Stimulated activated CD4-positive, alpha-beta T cell treated with anti-CD3 and anti-CD28 coated beads, Interleukin-1b, Interleukin-23, amount 100 ng/mL, for 4 hours (primary cell): ENCODE measurements at places on chromosomes 11 and 22.

- no peak for DNase-seq
Observed at GRCh38 chr11:59172345-59173079, 580 bp downstream of the DTX4 start.

DNA sequence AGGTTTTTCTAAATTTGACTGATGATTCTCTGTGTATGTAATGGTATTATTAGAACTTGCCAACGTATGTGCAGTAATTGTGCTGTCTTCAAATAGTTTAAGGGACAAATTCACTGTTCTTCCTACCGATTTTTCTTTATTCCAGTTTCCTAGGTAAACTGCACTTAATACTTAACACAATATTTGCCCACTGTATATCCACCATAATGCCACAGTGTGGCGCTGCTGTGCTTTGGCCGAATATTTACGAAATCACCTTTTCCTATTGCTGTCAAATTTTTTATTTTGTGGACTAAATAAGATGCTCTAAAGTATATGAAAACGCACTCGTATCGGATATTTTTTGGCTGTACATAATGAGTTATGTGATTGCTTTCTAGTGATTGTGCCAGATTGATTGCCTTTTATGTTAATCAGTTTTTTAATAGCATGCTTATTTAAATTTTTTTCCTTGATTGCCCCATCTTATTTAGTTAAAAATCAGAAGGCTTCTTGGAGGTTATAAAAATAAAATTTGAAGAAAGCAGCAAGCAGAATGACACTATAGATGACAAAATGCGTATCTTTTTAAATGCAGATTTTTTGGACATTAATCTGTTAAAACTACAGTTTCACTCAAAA lies 10.5 kb downstream of the AASDHPPT start:
- peak; percentile 19 for DNase-seq

GRCh38 chr11:76666830-76667229 lies 3.7 kb downstream of the LRRC32 start:
- DNase-seq: no peak

DNA sequence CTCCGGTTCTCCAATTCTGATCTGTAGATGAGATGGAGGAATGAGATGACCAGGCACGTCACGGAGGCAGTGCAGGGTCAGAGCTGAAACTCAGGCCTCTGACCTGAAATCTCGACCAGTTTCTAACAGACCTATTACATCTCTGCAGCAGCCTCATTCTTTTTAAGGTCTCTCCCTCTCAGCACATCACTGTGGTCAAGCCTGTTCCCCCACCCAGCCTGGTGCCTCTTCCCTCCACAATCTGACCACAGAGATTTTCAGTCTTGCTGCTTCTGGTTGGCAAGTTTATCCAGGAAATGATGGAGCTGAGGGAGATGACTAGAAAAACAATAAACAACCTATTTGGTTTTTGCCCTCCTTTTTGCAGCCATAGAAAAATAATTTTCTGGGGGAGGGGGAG lies 9.5 kb downstream of the GRAMD1B start:
- DNase-seq: no peak

DNA sequence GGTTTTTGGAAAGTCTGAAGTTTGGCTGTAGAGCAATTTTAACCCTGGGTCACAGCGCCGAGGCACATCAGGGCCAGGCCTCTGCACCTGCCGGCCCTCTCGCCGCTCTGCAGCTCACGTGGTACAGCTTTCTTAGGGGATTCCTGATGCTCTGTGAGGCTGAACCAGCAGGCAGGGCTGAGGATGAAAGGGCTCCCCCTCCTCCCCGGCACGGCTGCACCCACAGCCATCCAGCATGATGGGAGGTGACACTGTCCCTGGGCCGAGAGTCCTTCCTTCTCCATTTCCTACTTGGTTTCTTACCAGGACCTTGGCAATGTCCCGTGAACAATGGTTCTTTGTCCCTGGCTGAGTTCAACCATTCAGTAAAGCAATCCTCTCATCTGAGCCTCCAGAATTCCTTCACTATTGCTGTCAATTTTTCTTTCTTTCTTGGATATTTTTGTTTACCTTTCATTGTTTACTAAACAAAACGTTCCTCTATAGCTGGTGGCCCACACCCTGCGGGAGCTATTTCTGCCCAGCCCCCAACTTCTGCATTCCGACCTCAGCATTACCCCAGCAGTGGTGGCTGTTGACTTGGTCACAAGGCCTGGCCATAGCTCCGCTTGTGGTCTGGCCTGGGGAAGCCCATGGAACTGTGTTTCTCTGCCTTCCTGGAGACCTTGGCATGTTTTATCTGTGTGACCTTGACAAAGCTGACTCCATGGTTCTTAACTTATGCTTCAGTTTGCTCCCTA lies 172.8 kb upstream of the B3GAT1 start:
- DNase-seq: no peak

DNA sequence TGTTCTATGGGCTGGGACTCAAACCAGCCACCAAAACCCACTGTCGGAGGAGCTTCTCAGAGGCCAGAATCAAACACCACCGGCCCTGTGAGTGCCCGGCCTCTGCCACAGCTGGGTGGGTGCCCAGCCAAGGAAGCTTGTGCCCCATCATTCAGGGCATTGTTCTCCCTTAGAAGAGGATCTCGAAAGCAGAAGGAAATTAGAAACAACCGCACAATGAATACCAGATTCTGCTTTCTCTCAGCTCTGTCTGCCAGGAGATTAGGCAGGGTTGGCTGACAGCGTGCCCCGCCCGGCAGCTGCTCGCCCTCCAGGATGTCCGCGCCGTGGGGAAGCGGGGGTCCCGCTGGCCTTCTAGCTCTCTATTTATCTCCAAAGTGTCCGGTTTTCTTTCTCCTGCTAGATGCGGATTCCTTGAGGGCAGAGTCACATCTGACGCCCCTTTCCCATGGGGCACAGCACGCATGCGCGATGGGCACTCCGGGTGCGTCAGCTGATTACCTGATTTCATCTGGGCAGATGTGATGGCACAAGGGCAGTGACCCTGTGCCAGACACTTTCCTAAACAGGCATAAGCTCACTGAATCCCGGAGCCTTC lies 25.5 kb downstream of the SCGB1A1 start:
- peak; percentile 16 for DNase-seq

DNA sequence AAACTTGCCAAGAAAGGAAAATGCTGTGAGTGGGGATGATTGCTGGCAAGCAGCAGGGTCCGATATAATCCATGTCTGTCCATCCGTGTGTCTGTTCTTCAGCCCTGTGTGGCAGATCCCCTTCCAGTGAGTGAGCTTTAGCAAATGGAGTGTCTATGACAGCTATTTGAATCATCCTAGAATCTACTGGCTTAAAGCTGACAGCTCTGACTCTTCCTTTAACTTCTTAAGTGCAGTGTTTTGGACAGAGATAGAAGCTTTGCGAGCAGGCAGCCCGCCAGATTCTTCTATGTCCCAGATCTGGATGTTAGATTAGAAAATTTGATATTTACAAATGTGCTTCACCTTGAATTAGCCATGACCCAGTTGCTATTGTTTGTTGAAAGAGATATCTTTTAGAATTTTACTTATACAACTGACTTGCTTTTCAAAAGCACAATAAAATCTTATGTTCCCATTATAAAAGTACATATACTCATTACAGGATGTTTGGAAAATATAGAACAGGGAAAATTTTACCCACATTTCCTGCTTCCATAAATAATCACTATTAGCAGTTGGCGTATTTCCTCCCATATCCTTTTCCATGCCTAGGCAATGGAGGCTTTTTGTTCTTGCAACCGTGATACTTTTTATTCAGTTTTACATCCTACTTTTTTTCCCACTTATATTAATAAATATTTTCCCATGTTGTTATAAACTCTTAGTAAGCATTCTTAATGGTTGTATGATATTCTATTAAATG lies 124.5 kb downstream of the COMMD9 start:
- DNase-seq: no peak

- DNase-seq: no peak
Observed at GRCh38 chr22:49862496-49862776, 8.8 kb downstream of the ZBED4 start.

DNA sequence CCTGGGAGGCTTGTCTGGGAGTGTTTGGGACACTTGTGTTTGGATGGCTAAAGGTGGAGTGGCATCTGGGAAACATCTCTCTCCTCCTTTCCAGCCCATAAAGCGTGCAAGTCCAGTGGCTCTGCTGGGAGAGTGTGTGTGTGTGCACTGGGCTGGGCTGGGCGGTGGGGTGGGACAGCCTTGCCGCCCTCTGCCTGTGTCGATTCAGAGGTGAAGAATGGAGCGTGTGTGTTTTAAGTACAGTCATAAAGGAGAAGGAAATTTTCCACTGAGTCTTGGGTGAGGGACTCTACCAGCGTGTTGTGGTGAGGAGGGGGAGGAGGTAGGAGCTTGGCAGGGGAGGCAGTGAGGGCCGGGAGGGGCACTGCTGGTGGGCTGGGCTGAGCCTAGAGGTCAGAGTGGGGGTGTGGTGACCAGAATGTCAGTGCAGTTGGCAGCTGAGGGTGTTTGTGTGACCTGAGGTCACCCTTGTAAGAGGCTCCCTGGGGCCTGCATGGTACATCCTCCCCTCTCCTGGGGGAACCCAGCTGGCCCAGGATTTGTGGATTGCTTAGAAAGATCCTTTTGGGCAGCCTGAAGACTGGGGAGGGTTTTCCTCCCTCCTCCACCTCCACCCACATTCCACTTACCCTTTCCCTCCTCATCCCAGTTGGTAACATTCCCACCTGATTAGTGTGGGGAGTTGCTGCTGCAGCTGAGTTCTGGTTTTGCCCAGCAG lies 1.7 kb downstream of the TIMP3 start:
- no peak for DNase-seq

GRCh38 chr11:11985954-11986949 lies 22.2 kb downstream of the DKK3 start:
- DNase-seq: no peak

- no peak for DNase-seq
Observed at GRCh38 chr11:67617243-67617953, 10.7 kb downstream of the NDUFV1 start.

DNA sequence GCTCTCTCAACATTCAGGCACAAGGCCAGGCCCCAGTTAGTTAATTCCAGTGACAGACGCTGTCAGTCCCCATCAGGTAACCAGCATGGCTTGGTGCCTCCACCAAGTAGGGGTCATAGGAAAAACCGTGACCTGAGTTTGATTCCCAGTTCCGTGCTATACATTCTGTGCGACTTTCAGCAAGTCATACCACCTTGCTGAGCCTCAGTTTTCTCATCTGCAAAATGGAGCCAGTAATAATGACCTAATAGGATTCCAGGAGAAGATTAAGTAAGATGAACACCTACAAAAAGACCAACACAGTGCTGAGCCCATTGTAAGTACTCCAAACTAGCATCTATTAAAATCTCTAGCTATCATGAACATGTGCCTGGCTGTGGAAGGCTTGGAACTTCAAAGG lies 24.8 kb upstream of the LRRC55 start:
- DNase-seq: no peak

- DNase-seq: no peak
Observed at GRCh38 chr11:134066943-134067885, 1.7 kb upstream of the JAM3 start.

- no peak for DNase-seq
Observed at GRCh38 chr11:65863889-65864705, 3.9 kb downstream of the MUS81 start.

GRCh38 chr11:33086017-33086416 lies 46.6 kb downstream of the TCP11L1 start:
- DNase-seq: no peak

DNA sequence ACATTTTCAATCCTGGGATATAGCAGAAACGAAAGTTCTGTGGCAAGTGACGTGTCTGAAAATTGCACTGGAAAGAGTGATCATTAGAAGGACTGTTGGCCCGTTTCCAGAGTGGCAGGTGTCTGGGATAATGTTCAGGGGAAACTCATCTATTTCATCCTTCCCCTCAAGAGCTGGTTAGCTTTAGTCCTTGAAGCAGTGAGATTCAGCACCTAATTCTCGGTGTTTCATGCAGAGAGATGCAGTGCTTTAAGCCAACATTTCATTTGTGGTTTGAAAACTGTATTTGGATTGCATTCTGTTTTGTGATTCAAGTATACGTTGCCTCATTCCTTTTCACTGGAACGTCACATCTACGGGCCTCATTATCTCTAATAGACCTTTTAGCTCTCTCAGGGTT lies 205.0 kb upstream of the RAG2 start:
- DNase-seq: no peak

DNA sequence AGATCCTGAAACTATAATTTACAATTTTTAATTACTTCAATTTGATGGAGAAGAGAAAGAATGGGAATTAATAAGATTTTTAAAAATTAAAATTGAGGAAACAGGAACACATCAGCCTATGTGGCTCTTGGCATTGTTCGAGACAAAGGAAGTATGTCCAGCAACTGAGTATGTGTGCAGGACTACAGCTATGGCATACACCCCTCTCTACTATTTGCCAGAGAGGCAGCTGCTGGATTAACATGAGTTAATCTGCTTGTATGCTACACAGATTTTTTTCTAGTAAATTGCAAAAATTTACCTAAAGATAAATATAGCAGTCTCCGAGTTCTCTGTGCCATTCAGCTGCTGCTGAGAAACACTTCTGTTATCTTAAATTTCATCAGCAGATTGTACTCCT lies 70.6 kb downstream of the PHF21A start:
- no peak for DNase-seq

DNA sequence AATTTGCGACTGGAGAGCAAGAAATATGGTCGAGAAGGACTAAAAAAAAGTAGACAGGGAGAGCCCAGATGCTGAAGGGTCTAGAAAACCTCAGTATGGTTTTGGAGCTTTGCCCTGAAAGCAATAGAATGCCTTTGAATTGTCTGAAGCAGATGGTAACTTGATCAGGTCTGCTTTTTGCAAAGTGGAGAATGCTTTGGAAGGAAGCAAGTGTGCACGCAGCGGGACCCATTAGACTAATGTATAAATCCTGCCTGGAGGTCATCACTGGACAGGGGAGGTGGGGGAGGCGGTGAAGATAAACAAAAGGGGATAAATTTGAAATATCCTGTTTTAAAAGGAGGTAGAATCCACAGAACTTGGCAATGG lies 757 bp upstream of the HINFP start:
- no peak for DNase-seq

- DNase-seq: no peak
Observed at GRCh38 chr11:100727410-100727809, 40.3 kb downstream of the ARHGAP42 start.

- DNase-seq: no peak
Observed at GRCh38 chr11:100203789-100204188, 483.3 kb upstream of the ARHGAP42 start.

GRCh38 chr11:134765565-134765964 lies 353.5 kb upstream of the B3GAT1 start:
- no peak for DNase-seq

DNA sequence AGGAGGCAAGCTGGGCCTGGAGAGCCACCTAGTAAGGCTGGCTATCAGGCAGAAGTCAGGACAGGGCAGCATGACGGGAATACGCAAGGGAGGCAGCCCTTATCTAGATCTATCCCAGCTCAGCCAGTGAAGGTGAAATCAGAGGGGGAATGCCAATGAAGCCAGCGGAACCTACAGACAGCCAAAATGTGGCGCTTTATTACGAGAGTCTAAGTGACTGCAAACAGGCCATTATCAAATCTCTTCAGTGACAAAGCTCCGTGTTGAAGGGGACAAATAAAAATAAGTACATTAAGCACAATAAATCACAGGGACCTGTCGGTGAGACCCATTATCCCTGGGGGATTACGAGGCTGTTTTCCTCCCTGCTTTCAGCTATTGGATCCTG lies 22.8 kb downstream of the LARGE1 start:
- DNase-seq: no peak
